ENCODE measurements at places on chromosomes 7 and 10.

DNA sequence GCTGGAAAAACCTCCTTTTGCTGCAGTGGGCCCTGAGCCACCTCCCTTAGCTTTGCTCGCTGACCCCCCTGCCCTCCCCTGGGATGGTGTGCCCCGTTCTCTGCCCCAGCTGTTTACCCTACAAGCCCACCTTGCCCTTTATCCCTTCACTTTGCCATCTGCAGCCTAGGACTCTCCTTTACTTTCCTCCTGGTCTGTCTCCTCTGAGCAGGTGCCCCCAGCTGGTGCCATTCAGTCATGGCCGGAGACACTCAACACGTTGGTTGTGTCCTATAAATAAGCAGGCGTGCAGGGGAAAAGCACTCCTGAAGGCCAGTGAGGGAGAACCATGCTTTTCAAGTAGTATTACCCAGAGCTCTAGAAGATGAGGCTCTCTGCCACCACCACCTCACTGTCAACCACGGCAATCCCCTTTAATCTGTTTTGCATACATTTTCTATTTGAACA lies 6.1 kb downstream of the RASSF4 start:
- no peak for DNase-seq

DNA sequence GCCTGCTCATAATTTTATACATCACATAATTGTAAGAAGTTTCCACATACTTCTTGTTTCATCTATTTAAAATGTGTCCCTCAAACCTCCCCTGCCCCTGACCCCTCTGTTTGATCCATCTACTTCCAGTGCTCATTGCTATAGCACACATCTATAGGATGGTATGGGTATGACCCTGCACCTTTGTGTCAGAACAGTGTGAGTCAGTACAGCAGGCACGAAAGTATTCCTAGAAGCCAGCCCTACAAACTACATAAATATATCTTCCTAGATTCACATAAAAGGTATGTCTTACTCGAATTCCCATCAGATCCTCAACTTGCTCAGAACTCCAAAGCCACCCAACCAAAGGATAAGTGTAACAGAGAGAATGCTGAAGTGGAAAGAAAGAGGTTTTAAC lies 25.7 kb upstream of the ING3 start:
- DNase-seq = no peak

DNA sequence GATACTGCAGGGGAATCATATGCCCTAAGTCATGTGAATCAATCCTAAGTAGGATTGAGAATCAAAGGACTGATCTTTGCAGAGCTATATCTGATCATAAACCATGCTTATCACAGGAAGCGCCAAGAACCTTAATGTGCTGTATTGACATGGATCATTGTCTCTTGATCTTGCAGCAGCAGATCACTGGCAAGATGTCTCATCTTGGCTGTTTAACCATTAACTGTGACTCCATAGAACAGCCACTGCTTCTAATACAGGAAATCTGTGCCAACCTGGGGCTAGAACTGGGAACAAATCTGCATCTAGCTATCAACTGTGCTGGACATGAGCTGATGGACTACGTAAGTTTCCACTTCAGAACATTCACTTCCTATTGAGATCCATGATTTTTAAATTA lies 21.6 kb downstream of the ENO4 start:
- no peak for DNase-seq

GRCh38 chr7:117600911-117601310 lies 121.1 kb downstream of the CFTR start:
- DNase-seq = no peak

DNA sequence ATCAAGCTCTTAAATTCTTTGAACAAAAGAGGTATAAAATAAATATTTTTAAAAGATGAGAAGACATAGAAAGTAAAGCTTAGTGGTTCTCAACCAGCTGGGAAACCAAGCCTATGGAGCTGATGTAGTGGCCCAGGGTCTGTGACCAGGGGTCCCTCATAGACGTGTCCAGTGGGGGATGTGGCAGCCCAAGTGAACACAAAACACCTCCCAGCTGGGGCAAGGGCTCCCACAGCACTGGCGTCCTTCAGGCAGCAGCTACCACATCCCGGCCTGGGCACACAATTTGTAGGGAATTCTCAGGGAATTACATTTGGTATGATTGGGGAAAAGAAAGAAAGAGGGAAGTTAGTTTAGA lies 17.8 kb upstream of the CCDC71L start:
- no peak for DNase-seq

All from MV-4-11 (cell line).